ENCODE measurements at places on chromosomes 2 and 18.

- DNase-seq, result no peak
Observed at GRCh38 chr2:32136097-32136496, 29.6 kb upstream of the SLC30A6 start.

DNA sequence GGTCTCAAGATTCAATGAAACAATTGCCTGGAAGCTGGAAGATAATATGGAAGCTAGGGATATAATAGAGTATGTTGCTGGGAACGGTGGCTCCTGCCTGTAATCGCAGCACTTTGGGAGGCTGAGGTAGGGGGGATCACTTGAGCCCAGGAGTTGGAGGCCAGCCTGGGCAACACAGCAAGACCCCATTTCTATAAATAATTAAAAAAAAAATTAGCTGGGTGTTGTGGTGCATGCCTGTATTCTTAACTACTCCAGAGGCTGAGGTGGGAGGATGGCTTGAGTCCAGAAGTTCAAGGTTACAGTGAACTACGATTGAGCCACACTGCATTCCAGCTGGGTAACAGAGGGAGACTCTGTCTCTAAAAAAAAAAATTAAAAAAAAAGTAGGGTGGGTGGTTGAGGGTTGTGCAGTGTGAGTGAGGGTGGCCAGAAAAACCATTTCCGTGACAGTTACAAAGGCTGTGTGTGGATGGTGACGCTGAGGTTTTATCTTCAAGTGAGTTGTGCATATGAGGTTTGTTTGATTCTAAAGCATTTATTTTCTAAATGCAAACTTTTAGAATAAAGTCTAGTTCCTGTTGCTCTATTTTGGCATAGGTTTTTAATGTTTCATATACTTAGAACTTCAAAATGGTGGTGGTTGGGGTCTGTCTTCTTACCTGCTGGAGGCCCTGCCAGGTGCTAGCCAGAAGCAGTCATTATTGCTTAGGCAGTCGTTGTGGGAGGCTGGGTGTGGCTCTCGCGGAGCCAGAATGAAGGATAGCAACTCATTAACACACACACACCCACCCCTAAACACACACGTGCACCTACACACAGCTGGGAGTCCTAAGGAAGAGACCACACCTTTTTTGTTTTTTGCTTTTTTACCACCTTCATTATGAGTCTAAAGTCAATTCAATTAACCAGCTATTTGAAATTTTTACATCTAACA is 4.7 kb upstream of the IL1R2 start:
- DNase-seq, result no peak

- no peak for DNase-seq
Observed at GRCh38 chr2:58521803-58522554, 280.9 kb upstream of the FANCL start.

DNA sequence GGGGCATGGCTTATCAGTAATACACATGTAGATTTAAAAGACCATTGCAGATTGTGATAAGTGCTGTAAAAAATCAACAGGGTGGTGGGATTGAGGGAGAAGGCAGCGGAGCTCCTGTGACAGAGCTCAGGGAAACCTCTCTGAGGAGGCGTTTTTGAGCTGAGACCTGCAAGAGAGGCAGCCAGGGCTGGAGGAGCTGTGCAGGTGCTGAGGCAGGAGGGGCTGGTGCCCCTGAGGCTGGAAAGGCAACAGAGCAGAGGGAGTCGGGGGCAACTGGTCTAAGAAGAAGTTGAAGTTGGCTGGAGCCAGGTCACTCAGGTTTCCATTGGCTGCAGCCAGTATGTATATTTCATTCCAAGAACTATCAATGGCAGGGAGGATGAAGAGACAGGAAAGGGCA is 47.6 kb downstream of the KLHL29 start:
- DNase-seq, result no peak

- no peak for DNase-seq
Observed at GRCh38 chr2:192073878-192074277, 120.9 kb downstream of the TMEFF2 start.

- no peak for DNase-seq
Observed at GRCh38 chr18:47870605-47871004, 59.9 kb downstream of the SMAD2 start.

GRCh38 chr2:161228511-161229240 is 68.4 kb downstream of the TANK start:
- no peak for DNase-seq

DNA sequence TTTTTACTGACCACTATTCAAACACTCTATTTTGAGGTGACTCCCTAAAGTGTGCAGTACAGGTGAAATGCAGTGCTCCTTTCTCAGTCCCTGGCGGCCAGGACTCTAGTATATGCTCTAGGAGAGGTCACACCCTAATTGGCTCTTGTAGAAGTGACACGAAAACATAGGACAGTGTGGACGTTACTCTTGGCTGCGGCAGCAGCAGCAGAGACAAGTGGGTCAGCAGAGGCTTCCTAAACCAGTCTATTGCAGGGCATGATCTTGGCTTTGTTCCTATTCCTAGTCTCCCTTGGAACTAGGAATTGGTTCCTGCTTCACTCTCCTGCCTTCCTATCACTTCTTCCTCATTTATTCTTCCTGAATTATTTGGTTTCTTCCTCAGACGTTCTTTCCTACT is 10.1 kb upstream of the ONECUT2 start:
- no peak for DNase-seq

DNA sequence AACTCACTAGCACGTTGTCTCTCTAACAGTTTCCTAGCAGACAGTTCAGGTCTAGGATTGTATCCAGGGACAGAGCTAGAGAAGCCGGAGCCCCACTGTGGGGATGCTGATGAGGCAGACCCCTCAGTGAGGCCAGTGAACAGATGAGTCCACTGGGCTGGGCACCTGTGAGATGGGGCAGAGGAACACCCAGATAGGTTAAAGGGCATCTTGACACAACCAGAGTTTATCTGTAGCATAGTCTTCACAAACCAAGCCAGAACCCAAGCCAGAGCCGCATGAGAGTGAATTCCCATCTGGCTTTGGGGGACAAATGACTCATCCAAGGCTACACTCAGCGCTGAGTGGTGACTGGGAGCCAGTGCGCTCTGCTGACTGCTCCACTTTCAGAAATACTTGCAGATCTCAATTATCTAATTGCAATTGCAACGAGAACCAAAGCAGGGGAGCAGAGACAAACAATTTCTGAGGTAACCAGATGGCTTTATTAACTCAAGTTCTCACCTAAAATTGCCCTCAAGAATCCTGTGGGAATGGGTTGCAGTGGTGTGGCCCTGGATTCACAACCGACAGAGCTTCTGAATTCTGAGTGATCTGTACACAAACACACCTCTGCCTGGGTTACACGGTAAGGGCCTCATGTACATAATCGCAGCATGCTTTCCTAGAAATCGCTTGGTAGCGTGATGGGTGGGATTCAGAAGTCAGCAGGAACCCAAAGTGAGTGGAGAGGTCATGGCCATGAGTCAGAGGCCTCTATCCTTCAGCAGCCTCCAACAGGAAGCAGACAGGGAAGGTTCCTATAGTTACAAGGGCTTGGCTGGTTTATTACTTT is 48.7 kb upstream of the MSH2 start:
- no peak for DNase-seq

DNA sequence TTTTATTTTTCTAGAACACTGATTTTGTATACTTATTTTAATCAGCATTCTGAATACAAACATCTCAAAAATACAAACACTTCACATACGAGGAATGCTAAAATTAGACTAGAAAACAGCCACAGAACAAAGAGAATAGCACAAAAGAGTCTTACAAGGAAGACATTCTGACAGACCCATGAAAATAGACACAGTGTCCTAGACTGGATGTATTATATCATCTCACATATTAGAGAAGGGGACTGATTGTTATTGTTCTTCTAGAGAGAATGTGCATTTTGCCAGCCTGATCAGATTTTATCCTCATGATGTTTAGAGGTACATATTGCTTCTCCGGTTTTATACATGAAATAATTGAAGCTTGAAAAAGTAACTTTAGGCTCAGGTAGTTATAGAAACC is 357.9 kb downstream of the DPP10 start:
- no peak for DNase-seq

DNA sequence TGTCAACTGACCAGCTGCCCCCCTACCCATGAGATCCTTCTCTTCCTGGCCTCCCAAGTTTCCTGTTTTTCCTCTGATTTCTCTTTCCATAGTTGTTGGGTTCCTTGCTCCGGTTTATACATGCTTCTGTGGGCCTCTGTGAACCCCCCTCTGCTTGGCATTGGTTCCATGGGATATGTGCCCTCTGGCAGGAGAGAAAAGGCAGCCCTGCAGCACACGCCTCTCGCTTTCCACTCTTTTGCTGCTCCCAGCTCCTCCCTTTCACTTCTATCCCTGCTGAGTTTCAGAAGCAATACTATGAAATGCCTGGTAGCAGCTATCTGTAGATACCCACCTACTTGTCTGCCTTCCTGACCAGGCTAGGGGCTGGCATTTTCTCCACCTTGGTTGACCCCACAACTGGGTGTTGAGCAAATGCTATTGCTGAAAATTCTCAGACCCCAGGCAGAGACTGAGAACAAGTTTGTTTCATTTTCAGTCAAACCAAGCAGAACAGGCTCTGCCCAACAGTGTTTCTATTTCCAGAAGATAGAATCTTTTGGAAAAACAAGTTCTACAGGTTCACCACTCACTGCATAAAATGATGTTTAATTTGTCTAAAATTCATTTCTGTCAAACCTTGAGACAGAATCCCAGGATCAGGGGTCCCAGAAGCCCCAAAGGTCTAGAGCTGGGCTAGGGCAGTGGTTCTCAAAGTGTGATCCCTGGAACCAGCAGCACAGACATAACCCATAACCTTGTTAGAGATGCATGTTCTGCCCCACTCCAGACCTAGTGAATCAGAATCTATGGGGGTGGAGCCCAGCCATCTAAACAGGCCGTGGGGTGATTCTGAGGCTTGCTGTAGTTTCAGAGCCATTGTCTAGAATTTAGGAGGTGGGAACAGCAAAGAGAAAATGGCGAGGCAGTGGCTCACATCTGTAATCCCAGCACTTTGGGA is 13.4 kb downstream of the CAPG start:
- no peak for DNase-seq

DNA sequence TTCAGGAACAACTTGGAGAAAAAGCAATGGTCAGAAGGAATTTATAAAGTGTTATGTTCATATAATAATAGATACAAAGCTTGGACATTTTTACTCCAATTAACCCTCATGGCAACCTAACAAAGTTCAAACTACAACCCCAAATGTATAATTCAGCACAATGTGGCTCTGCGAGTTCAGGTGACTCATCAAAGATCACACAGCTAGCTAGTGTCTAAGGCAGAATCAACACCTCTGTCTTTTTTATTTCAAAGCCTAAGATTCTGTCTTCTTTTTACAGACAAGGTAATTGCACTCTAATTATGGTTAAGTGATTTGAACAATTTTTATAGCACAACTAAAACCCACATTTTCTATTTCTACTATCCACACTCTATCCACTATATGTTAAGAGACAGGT is 90.5 kb downstream of the CHST9 start:
- DNase-seq, result no peak

- DNase-seq, result no peak
Observed at GRCh38 chr18:54878159-54878622, 49.9 kb downstream of the RAB27B start.

- no peak for DNase-seq
Observed at GRCh38 chr2:214747992-214748391, 61.5 kb downstream of the BARD1 start.

- no peak for DNase-seq
Observed at GRCh38 chr18:245282-245847, 22.5 kb downstream of the THOC1 start.

- DNase-seq, result no peak
Observed at GRCh38 chr2:181138816-181139215, 158.4 kb downstream of the UBE2E3 start.

DNA sequence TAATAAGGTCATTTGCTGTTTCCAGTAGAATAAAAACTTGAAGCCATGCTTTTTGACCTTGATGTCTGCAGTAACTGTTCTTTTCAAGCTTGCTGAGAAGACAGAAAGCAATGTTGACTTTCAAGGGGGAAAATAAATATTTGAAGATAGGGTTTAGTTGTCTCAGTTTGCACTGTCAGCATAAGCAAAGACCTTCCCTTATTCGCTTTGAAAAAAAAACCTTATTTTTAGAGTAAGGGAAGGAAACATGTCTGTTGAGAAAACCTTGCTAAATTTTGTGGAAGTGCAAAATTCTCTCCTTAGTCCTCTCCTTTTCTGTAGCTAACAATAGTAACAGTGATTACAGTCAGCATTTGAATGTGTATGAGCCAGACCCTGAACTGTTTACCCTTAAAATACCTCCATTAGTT is 43.1 kb downstream of the MAP4K4 start:
- DNase-seq, result no peak

GRCh38 chr2:208318127-208318526 is 52.1 kb downstream of the PIKFYVE start:
- DNase-seq, result no peak

DNA sequence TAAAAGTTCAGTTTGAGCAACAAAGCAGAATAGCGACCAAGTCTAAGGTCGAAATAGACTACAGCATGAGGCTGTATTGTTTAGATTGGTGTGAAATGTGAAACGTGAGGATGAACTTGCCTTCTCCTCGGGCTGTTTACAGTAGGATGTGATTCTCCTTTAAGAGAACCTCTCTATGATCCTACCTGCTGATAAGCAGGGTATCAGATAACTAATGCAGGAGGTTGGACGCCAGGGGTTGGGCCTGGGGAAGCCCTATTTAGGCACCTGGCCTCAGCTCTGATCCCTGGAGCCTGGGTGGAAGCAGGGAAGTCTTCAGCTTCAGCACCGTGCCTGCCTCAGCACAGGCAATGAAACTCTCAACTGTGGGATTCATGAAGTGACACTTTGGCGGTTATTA is 11.4 kb downstream of the CRYGD start:
- DNase-seq, result no peak

DNA sequence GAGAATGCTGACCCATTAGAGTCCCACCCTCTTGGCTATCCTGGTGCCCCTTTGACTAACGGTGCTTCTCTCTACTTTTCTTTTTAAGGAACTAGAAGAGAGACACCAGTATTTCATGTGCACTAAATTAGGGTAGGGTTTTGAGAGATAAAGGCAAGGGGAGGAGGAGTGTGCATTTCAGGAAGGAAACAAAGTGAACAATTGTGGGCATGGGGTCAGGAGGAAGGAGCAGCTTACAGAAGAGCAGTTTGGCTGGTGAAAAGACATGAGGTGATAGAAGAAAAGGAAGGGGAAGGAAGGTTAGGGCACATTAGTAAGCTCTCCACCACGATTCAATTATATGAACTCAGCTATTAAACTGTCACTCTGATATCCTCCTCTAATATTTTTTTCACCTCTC is 105.8 kb upstream of the CTAGE1 start:
- no peak for DNase-seq
